ENCODE measurements at places on chromosomes 5 and 9.

GRCh38 chr5:110957934-110958333 is 113.6 kb upstream of the TSLP start:
- DNase-seq = no peak

- DNase-seq = no peak
Observed at GRCh38 chr5:87361536-87362213, 51.1 kb downstream of the CCNH start.

- DNase-seq = no peak
Observed at GRCh38 chr5:161585798-161586197, 39.3 kb upstream of the GABRB2 start.

- no peak for DNase-seq
Observed at GRCh38 chr5:179885491-179886090, 22.1 kb downstream of the TBC1D9B start.

DNA sequence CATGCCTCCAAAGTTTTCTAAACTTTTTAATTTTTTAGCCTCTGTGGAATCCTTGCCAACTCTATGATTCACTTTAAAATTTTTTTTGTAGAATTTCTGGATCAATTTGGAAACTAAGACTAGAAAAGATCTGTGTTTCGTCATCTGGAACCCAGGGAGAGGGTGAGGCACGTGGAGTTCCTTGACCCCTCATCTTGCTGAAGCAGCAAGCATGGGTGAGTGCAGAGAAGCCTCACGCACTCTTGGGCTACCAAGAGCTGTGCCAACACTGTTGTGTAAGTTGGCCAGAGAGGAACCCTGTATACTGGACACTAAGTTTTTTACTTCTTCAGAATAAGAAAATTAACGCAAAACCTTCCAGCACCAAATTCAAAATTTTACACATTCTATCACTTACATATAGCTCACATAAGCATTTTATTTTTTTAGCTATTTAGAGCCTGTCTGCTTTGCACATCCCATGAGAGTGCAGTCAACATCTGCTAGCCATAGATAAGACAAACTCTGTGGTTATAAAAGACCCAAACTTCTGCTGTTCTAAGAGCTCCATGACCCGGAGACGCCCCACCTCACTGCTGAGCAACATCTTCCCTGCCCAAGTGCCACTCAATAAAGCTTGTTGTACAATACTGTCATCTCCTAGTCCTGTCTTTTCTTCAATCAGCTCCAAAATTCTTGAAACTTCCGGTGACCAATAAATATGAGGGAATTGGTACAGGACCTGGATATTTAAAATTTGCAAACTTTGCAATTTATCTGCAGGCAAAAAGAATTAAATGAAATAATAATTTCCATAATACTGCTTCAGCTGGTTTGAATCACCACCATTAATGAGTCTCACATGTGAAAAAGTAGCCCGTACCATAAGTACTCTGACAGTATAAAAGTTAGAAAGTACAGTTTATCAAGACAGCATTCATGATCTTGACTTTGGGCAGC is 69.7 kb upstream of the ADCY2 start:
- DNase-seq = no peak

- DNase-seq = no peak
Observed at GRCh38 chr5:102718819-102719218, 36.3 kb upstream of the PAM start.

- no peak for DNase-seq
Observed at GRCh38 chr9:3508521-3509291, 17.1 kb downstream of the RFX3 start.

GRCh38 chr9:9112001-9112720 is 1312.6 kb upstream of the DMAC1 start:
- no peak for DNase-seq

GRCh38 chr5:32589416-32589815 is 4.1 kb downstream of the SUB1 start:
- DNase-seq = no peak

GRCh38 chr9:38641985-38642864 is 21.8 kb upstream of the ANKRD18A start:
- DNase-seq = no peak

GRCh38 chr5:10199692-10200091 is 50.0 kb downstream of the ATPSCKMT start:
- DNase-seq = no peak

DNA sequence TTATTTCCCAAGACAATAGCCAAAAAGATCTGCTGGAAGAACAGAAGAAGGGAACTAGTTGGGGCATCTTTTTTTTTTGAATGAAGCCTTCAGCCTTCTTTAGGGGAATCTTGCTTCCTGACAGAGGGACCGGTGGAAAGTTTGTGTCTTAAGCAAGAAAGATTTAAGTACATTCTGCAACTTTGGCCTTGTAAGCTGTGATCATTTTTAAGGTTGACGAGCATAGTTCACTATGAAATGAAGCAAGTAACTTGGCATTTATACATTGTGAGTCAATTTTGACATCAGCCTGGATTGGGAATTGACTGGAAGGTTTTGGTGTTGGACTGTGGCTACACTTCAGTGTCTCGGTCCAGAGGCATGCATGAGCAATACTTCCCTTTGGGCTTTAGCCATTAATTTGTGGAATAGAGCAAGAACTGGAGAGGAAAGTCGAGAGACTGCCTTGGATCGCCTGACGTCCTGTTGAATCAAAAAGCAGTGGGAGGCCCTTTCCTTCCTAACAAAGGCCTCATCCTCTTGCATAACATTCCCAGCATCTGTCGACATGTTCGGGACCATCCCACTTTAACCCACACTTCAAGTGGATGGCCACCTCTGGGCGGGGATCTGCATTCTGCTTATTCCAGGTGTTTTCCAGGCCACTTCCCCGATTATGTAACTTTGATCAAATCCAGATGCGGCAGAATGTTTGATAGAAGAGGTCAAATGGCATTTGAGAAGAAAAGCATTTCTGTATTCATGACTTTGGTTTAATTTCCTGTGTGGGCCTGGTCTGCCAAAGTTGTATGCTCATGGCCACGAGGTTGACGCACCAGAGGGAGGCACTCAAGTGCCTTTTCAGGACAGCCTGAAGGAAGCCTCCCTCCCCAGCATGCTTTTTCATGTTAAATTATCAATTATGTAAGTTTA is 12.5 kb downstream of the ABL1 start:
- no peak for DNase-seq

DNA sequence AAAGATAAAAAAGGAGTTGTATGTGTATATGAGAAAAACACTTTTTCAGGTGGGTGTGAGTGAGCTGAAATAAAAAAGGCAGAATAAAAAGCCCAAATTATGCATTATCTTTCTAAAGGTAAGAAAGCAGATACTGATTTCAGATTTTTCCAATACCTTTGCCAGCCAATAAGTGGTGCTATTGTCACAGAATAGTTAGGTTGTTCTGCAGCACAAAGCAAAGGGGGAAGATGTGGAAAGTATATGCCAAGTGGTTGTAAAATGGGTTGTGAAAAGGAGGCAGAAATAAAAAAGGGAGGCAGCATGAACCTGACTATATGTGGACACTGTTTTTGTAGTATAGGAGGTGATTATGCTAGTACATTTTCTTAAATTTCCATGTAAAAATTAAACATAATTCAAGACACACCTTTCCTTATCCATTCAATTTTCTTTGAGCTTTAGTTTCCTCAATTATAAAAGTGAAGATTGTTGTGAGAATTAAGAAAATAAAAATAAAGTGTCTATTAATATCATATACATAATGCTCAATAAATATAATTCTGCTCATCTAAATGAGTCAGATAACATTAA is 106.7 kb downstream of the SMIM15 start:
- peak; percentile 40 for DNase-seq

DNA sequence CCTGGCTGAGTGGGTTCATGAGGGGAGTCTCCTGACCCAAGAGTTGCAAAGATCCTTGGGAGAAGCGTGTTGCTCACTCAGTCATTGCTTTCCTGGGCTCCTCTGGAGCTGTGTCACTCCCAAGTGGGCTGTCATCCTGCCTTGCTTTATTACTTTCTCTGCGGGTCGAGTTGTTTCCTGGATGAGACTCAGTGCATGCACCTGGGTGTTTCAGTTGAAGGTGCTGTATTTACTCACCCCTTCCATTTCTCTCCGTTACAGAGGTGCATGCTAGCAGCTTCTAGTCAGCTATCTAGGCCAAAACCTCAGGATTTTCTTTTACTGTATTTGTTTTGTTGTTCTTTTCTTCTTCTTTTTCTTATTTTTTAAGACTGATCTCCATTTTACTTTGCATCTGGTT is 785.5 kb upstream of the EDIL3 start:
- DNase-seq = no peak

Measured in GDM1 (cell line).